ENCODE measurements at places on chromosomes 5 and 9. TPM values are rescaled to one million over a fixed set of nuclear protein-coding genes. Genes with fewer than 3 reads are reported as not detected.

DNA sequence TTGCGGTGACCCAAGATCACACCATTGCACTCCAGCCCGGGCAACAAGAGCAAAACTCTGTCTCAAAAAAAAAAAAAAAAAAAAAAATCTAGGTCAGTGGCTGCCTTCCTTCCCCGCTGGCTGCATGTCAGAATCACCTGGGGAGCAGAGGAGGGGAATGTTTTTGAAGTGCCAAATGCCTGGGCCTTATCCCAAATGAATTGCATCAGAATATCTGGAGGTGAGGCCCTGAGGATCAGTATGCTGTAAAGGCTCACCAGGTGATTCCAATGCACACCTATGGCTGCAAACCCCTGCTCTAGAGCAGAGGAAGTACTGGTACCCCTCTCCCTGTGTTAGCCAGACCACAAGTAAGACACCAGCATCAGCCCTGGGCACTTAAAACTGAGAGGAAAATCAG is 44.7 kb upstream of the GABRP start:
- no peak for DNase-seq

- no peak for DNase-seq
Measured at GRCh38 chr9:79946712-79947111, 374.9 kb downstream of the TLE4 start.

DNA sequence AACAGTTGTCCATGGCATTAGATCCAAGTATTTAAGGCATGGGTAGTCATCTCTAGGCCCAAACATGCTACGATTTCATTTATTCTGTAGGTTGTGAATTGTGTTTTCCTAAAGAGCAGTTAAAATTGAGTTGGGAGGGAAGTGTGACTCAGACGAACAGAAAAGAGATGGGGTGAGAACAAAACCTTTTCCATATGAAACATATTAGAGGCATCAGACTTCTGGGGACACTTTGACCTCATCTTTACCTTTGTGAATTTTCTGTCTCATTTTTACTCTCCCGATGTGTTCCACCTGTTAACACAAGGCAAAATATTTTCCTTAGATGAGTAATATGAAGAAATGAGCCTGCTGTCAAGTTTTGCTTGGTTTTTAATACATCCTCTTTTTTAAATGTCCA is 181.3 kb downstream of the ESM1 start:
- no peak for DNase-seq

DNA sequence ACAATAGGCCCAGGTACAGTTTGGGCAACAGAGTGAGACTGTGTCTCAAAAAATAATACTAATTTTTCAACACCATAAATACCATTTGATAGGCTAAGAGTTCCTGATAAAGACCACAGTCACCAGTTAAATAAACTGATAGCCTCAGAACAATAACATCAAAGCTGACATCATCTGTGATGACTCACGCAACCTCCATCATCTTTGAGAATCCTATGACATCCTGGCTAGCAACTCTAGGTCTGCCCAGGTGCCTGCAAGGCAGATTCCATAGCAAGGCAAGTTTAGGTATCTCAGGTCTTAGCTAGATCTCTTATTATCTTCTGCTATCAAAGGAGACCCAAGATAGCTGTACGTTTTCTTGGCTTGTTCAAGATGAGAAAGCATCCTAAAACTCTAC is 30.5 kb upstream of the UBAP2 start:
- peak; percentile 70 for DNase-seq

DNA sequence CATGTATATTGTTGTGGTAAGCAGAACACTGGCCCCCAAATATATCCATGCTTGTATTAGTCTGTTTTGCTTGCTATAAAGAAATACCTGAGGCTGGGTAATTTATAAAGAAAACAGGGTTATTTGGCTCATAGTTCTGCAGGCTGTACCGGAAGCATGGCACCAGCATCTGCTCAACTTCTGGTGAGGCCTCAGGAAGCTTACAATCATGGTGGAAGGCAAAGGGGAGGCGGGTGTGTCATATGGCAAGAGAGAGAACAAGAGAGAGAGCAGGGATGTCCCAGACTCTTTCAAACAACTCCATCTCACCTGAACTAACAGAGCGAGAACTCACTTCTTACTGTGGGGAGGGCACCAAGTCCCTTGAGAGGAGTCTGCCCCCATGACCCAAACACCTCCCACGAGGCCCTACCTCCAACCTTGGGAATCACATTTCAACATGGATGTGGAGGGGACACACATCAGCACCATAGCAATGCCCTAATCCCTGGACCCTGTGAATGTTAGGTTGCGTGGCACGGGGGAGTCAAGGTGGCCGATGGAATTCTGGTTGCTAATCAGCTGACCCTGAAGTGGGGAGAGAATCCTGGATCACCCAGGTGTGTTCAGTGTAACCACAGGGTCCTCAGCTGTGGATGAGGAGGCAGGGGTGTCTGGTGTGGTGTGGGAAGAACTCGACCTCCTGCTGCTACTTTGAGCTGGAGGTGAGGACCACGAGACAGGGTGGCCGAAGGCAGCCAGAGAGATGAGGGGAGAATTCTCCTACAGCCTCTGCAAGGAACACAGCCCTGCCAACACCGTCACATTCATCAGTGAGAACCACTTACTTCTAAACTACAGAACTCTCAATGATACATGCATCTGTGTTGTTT is 172.8 kb downstream of the AUH start:
- DNase-seq, result no peak

Gene ERBIN
- 71.6 TPM for total RNA-seq

- DNase-seq, result no peak
Measured at GRCh38 chr5:150108711-150109514, 22.6 kb upstream of the CSF1R start.

Gene CENPH
- 3.1 TPM for total RNA-seq

GRCh38 chr5:6373081-6373846 is 5.1 kb downstream of the MED10 start:
- peak; percentile 62 for DNase-seq

DNA sequence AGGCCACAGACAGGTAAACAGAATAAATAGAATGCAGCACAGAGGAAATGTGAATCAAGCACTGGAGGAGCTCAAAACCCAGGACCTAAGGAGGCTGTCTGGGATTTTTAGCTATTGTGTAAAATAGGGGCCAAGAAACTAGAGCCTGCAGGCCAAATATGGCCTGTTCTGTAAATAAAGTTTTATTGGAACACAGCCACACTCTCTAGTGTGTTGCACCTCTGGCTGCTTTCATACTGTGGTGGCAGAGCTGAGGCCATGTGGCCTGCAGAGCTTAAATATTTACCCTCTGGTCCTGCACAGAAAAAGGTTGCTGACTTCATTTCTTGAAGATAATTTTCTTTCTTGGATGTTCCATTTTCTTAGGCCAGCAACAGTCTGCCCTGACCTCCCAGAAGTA is 136.4 kb downstream of the WDR41 start:
- DNase-seq, result no peak

- DNase-seq, result no peak
Measured at GRCh38 chr5:91848453-91848852, 465.3 kb upstream of the ARRDC3 start.

- no peak for DNase-seq
Measured at GRCh38 chr9:105004466-105005090, 76.6 kb upstream of the ABCA1 start.

DNA sequence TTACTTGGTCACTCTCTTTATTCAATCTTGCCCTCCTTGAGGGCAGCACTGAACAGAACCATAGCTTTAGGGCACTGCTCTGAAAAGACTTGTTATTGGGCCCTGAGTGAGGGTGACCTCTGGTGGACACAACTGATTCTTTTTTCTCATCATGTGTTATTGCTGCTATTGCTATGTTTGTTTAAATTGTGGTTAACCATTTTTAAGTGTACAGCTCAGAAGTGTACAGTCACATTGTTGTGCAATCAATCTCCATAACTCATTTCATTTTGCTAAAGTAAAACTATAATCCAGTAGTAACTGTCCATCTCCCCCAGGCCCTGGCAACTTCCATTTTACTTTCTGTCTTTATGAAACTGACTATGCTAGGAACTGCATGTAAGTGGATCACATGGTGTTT is 351.1 kb upstream of the RIOK2 start:
- DNase-seq, result peak; percentile 68

- DNase-seq, result no peak
Measured at GRCh38 chr5:95599252-95599651, 20.6 kb upstream of the GPR150 start.

GRCh38 chr5:68547622-68548021 is 332.1 kb downstream of the PIK3R1 start:
- DNase-seq, result no peak

DNA sequence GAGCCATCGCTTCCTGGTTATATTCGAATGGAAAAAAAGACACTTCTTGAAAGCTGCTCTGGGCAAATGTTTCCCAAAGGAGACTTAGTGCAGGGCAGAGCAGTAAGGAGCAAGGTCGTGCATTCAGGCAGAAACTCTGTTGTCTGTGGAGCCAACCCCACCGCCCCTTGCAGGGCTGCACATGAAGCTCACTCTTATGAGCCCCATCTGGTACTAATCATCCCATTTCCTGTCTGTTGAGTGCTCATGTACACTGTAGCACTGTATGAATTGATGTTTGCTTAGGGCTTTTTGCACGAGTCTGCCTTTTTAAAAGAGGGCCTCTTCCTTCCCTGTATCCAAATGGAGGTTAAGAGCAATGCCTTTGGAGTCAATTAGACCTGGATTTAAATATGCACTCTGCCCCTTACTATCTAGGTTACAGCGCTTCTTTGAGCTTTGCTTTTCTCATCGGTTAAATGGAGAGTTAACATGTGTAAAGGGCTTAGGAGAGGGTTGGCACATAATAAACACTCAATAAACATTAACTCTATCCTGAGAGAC is 25.4 kb downstream of the HMHB1 start:
- DNase-seq, result no peak

DNA sequence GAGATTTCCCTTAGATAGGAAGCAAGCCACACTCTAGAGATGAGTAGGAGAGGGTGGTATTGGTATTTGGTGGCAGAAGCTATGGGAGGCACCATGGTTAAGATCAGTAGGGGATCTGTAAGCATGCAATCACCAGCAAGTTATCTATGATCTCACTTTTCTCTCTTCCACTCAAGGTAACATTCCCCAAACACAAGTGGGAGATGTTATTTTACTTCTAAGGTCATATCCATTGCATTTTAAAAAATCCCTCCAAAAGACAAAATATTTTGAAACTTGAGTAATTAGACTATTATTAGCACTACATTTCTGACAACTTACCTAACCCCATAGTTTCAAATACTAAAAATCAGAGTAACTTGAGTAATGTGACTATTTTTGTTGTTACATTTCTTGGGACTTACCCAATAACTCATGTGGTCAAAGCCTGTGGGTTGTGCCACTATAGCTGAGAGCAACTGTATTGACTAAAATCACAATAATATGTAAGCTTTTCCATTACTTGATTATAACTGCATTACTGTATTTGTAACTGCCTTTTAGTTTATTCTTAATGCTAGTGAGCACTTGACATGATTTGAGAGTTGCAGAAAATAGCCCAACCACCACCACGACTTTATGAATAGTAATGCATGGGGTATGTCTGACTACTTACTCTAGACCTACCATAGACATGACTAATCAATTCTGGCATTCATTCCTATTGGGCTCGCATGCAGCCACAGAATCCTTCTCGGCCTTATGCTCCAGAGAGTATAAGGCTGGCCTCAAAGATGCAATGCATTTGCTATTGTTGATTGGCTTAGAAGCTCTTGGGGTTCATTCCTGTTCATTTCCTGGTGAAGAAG is 264.7 kb downstream of the TRIM32 start:
- no peak for DNase-seq

Gene CREB3
- total RNA-seq, result 66.5 TPM

GRCh38 chr5:126300293-126300692 is 122.9 kb upstream of the GRAMD2B start:
- DNase-seq, result no peak

GRCh38 chr9:125508249-125508648 is 198.8 kb downstream of the MAPKAP1 start:
- DNase-seq, result no peak

DNA sequence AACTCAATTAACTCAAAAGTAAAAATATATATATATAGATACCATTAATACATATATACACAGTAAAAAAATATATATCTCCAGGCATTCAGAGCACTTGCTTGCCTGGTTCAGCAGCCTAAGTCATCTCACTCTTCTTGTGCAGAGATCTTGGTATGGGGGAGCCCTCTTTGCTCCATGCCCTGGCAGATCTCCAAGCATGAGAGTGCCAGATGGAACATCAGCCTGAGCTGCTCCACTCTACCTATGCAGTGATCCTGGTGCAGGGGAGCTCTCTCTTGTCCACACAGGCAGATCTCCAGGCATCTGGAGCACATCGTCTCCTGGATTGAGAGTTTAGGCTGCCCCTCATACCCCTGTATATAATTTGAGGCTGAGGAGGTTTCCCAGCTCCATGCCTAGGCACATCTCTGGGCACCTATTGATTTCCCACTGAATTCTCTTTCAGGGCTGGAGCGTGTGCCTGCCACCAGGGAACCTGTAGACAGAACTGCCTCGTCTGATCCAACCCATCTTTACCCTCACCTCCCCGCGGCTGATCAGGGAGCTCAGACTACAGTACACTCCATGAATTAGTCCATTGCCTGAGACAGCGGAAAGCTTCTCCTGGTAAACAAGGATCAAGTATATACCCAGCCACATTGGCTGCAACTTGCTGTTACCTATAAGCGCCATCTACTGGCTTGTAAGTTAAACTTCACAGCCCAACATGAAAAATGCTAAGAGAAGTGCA is 342.4 kb upstream of the GRIA1 start:
- peak; percentile 2 for DNase-seq

GRCh38 chr9:82263619-82264018 is 275.0 kb downstream of the SPATA31D1 start:
- DNase-seq, result no peak

DNA sequence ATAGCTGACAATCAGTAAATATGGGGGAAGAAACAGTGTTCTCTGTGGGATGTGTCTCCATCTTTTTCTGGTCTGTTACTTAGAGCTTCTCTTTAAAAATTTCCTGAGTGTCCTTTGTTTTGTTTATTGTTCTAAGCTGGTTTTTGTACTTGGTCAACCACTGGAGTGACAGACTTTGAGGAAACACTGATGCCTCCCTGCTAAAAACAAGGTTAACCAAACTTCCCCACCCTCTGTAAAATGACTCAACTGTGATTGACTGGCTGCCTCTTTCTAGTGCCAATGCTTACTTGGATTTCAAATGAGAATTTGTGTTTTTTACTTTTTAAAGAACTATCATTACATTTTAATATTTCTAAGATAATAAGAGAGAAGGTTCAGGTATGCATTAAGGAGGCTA is 65.1 kb upstream of the SPINK5 start:
- DNase-seq, result no peak

Gene CARTPT
- total RNA-seq, result not detected

DNA sequence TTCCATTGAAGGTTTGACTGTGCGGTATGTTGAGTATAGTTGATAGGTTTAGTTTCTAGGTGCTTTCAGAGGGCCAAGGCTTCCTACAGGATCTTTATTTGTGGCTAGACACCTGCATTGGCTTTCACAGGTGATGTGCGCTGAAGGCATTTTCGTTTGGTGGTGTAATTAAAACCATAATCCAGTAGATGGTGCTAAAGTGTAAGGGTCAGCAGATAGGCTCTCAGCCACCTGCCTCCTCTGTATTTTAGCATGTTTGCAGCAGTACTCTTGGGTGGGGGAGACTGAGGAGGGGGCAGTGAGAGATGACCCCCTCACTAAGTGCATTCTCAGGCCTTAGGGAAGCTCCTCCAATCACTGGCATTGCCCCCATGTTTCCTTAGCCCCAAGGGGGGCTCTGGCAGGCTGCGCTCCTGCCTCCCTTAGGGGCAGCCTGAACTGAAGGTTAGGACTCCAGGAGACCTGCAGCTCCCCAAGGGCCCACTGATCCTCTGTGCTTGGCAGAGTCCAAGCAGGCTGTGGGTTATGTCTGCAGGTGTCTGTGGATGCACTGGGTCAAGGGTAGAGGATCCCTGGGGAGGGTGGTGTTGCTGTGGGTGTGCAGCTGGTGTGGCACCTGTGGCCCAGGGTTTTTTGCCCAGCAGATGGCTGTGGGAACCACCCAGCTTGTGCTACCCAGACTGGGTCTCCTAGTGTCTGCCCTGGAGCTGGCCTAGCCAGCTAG is 23.4 kb downstream of the CDK20 start:
- DNase-seq, result peak; percentile 55
